T-helper 1 cell (primary cell): ENCODE measurements at places on chromosomes 1 and 21.

GRCh38 chr1:179036844-179037465 is 11.3 kb downstream of the FAM20B start:
- no peak for DNase-seq

GRCh38 chr1:980602-981395 is 1.1 kb downstream of the PERM1 start:
- DNase-seq, result no peak

DNA sequence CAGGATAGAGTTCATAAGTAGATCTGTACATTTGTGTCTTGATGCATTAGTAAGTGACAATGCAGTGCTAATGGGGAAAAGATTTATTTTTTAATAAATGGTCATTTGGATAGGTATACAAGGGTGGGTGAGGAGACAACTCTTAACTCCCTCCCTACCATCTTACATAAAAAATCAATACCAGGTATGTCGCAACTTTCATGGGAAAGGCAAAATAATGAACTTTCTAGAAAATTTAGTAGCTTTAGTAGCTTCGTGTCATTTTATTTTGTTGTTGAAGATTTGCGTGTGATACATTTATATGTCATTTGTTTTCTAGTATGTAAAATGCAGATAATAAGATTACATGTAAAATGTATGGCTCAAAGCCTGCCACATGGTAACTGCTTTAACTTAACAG is 310.8 kb downstream of the RYR2 start:
- DNase-seq, result no peak

DNA sequence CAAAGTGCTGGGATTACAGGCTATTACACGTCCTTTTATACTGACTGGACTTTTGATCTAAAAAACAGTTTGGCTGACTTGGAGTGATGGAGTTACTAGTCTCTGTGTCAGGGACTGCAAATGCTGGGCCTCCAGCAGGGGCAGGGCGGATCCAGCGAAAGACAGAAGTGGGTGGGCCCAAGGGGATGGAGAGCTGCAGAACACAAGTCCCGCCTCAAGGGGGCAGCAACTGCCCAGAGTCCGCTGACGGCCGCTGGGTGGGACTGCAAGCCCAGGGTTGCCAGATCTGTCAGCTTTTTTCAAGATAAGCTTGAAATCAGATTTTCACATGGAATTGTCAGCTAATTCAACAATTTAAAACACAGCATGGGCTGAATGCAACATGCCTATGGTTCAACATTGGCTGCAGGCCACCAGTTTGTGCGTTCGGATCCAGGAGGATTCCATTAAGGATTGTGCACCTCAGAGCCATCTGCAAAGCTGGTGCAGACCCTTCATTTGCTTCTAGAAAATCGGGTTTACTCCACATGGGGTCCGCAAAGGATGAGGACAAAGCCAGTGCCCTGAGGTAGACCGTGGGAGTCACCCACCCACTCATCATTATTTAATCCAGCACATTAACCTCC is 10.7 kb downstream of the STMN1 start:
- peak; percentile 88 for DNase-seq

DNA sequence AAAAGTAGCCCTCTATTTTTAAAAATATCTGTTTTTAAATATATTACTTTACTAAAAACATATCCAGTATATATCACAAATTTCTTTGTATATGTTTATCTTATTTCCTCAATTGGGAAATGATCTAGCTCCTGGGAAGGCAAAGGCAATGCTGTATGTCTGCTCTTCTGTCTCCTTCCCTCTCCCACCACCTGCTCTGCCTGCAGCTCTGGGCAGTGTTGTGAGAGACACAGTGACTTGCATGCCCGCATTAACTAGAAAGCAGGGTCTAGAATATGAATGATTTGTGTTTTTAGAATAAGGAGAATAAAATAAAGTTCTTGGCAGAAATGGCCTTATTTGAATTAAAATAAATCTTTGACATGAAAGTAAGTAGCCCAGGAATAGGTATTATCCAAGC is 11.1 kb downstream of the SLC30A10 start:
- DNase-seq, result no peak

DNA sequence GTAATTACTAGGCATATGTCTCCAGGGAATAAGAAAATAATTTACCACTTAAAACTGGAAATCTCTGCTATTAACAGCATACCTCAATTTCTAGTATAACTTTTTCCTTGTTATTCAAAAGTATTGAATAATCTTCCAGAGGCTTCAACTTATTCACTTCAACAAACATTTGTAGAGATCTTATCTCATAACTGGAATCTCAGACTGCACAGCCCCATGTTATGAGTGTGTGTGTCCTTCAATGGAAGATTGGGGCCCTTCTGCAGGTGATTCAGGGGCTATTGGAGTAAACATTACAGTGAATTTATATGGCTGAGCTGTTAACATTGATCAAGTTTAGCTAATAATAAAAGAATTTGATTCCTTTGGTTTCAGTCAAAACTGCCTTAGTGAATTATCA is 946.1 kb downstream of the TTLL7 start:
- DNase-seq, result no peak

DNA sequence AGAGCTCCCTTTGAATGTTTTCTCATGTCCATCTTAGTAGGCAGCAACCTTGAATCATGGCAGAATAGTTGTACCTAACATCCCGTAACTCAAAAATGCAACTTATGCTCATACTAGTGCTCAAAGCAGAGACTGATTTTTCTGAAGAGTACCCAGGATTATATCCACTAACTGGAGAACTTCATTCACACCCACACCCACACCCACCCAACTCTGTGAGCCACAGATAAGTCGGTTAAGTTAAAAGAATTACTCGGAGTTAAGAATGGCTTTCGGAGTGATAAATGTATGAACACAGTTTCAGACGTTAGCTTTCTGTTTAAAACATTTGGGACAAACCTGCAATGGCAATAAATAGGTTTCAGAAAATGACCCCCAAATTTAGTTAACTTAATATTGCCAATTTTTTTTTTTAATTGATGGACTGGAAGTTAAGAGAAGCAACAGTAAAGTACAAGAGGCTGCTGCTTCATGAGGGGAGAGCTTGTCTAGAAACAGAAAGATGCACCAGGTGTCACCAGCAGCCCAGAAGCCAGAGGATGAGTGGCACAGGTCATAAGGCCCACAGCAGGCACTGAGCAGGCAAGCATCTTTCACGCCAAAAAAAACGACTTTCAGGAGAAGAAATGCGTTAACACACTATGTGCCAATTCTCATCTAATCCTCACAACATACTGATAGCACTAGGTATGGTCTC is 48.4 kb upstream of the C1orf198 start:
- no peak for DNase-seq

GRCh38 chr1:228315484-228315944 is 91.1 kb downstream of the TRIM11 start:
- no peak for DNase-seq
